ENCODE measurements at places on chromosomes 2 and 18.

DNA sequence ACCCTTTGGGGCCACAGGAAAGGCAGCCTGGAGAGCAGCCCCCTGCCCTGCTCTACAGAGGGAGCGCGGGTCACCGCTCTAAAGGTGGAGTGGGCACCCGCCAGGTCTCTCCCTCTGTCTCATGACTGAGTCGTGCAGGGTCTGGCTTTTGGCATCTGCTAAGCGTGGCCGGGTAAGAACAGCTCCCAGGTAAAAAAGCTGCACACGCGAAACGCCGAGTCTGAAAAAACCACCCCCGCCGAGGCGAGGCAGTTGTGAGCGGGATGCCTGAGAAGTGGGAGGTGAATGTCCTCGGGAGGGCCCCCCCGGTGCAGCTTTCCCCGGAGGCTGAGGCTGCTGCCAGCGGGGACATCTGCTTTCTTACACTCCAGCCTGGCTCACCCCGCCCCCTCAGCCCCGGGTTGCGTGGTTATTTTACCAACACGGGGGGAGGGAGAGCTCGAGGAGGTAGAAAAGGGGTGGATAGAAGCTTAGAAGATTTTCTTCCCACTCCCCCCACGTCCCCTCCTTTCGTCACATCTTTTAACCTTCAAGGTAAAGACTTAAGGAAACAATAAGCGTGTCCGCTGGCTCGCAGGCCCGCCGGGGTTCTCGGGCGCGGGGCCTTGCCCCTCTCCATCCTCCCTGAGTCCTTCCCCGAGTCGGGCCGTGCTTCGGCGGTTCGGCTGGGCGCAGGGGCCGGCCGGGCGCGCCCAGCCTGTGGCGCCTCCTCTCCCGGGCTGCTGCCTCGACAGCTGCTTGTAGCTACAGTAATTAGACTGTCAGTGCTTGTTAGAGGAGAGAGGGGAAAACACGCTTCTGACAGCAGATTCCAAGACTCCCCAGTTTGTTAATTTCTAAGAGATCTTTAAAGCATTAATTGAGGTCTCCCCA, 70.6 kb upstream of the PSMD14 start:
- DNase-seq: peak; percentile 73

DNA sequence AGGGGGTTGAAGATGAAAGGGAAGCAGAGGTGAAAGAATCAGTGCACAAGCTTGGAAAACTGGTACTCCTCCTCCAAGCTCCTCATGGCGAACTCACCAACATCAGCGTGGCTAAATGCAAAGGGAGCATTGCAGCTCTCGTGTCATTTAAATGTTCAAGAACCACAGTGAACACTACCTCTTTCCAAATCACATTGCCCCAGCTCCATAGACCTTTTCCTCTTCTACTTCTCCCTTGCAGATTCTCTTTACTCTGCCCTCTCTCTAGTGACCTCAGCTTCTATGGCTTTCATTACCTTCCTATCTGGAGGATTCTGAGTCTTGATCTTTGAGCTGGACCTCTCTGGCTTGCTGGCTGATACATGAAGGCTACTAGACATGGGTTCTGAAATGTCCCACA, 14.3 kb downstream of the EPB41L3 start:
- DNase-seq: no peak

DNA sequence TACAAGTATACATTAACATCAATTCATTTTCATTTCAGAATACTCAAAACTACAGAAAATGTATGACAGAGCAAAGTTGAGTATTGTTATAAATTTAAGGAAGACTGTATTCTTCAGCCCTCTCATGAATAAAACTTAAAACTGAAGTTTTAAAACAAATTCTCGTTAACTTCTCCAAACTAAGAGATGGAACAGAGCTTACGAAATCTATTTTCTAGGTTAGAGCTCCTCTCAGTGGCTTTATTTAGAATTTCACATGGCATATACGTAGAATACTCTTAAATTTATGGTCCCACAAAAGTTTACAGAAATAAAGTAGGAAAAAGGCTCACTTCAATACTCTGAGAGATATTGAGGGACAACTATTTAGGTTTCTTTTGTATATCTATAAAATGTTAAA, 612.1 kb downstream of the KCNJ3 start:
- peak; percentile 74 for DNase-seq

DNA sequence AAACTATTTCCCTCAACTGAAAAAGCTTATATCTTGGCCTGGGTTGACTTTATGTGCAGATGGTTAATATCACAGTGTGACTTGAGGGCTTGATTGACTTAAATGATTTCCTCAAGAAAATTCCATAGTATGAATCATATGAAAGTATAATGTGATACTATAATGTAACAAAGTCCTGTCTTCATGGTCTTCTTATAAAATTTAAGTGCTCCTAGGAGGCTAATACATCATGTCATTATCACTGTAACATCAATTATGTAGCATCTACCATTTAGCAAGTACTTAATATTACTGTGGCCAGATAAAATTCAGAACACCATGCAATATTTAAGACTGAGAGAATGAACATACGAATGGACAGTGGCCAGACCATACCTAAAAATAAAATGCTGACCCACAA, 276.1 kb downstream of the RIT2 start:
- DNase-seq: no peak

GRCh38 chr2:38381381-38382143, 4.5 kb upstream of the ATL2 start:
- no peak for DNase-seq

- DNase-seq: peak; percentile 84
Observed at GRCh38 chr18:2932247-2933181, 80.4 kb downstream of the LPIN2 start.

- no peak for DNase-seq
Observed at GRCh38 chr2:12577091-12577490, 139.6 kb upstream of the TRIB2 start.

DNA sequence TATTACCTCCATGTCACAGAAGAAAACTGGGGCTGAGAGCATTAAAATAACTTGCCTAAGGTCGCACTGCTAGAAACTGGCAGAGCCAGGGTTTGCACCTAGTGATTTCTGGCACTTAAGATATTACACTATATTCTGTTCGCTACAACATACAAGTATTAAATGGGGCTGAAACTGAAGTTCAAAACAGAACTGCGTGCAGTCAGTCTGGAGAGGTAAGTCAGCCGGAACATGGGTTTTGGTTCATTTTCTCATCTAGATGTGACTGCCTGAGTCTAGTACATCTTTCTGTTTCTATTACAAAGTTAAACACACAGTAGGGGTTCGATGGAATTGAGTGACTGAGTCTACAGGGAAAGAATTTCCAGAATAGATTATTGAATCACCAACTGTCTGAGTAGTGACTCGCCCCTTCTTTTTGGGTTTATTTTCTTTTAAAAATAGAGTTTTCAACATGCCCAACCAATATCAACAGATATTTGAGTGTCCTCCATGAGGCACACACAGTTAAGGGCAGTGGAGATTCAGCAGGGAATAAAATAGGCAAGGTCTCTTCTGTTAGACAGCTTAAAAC, 150.8 kb downstream of the RNF152 start:
- DNase-seq: no peak

GRCh38 chr2:188851311-188851710, 122.9 kb upstream of the COL3A1 start:
- DNase-seq: no peak

DNA sequence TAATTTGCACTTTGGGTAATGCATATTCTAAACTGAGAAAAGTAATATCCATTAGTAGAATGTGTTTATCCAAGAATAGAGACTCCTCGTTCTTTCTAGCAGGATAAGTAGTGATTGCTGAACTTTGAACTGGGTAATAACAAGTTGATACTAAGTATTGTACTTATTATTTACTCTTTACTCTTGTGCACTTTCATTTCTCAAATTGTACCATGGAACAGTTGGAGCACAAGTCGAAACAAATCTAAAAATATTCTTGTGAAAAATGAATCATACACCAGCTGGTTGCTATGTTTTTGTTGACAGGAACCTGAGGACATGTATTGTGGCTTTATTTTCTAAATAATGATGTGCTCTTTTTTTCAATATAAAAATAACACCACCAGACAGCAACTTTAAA, 111.9 kb downstream of the RGPD3 start:
- DNase-seq: no peak

DNA sequence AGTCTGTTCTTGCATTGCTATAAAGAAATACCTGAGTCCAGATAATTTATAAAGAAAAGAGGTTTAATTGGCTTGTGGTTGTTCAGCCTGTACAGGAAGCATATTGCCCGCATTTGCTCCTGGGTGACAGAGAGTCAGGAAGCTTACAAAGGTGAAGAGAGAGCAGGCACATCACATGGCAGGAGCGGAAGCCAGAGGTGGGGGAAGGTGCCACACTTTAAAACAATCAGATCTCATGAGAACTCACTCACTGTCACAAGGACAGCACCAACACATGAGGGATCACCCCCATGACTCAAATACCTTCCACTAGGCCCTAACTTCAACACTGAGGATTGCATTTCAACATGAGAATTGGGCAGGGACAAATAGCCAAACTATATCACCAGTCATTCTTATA, 124.8 kb upstream of the COL5A2 start:
- DNase-seq: no peak

DNA sequence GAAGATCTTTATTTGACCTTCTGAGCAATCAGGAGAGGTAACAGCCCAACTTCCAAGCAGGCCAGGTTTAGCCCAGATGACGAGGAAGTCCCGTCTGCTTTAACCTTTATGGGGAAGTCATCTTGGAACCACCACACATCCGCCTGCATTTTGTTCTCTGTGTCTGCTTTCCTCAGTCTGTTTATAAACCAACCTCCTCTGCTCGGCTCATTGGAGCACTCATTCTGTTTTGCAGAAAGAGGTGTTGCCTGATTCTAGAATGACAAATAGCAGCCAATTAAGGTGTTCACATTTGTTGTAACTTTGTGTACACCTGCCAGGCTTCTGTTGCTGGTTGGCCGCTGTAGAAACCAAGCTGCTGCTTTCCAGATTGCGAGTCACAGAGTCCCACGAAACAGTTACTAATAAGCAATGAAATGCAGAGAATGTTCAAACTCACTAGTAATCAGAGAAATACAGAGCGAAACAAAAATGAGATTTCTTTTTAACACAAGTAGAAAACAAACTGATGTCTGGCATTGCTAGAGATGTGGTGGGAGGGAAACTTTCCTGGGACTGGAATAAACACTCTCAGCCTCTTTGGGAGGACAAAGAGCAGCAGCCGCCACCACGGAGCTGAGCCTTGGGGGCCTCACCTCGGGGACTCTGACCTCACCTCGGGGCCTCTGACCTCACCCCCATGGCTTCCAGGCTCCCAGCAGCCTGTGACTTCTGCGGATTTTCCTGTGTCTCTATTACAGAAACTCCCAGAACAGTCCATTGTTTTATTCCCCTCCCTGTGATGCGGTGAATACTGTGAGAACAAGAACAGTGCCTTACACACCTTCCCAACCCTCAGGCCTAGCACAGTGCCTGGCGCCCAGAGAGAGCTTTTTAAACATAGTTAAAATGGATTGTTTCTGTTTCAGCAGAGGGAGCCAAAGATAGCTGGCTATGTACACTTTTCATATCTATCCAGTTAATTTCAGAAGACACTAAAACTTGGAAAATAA, 64.0 kb downstream of the MBP start:
- DNase-seq: no peak

- DNase-seq: no peak
Observed at GRCh38 chr2:80053522-80054345, 250.8 kb downstream of the LRRTM1 start.

GRCh38 chr2:125167820-125168219, 1142.7 kb downstream of the CNTNAP5 start:
- no peak for DNase-seq

DNA sequence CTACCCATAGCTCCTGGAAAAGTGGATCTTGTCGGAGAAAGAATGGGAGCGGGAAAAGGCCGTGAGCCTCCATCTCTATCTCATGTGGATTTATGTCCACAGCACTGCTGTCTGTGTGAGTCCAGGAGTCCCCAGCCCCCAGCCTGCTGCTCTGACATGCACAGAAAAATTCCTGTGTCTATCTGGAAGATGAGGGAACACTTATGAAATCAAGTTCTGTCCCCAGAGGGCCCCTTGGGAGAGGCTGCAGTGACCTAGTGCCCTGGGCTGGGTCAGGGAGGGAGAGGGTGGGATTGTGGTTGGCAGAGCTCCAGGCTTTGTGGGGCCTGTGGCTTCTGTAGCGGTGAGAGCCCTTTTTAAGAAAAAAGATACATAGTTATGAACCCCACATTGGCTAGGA, 37.6 kb downstream of the HJURP start:
- DNase-seq: no peak

DNA sequence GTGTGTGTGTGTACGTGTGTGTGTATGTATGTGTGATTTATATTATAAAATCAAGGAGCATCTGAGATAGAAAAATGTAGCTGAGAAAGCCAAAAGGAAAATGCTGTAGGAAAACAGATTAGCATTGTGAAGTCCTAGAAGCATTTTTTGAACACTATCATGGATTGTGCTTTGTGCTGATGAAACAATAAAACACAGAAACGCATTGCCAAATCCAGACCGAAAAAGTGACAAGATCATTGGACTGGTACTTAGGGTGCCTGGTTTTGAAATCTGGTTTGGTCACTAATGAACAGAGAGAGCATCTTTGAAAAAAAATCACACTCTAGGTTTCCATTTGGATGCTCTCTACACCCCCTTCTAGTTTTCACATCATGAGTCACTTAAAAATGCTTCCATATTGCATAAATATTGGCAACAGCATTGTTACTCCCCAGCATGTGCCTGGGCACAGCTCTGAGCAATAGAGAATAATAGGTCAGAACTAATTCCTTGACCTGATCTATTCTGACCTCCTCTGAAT, 214.6 kb upstream of the LRRTM1 start:
- DNase-seq: no peak

GRCh38 chr18:7369006-7369405, 138.1 kb downstream of the LRRC30 start:
- peak; percentile 16 for DNase-seq

DNA sequence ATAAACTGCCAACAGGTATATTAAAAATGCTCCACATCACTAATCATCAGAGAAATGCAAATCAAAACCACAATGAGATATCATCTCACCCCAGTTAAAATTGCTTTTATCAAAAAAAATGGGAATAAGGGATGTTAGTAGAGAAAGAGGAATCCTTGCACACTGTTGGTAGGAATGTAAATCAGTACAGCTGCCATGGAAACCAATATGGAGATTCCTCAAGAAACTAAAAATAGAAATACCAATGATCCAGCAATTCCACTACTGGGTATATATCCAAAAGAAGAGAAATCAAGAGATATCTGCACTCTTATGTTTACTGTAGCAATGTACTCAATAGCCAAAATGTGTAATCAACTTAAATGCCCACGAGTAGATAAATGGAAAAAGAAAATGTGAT, 40.6 kb downstream of the ZRANB3 start:
- DNase-seq: peak; percentile 11
